ENCODE measurements at places on chromosomes 5 and 9. TPM values are rescaled to one million over a fixed set of nuclear protein-coding genes. Genes with fewer than 3 reads are reported as not detected.

Gene NCS1
- 50.2 TPM for total RNA-seq

Gene LHFPL2
- 72.6 TPM for total RNA-seq

Gene PCDHB4
- 0.11 TPM for total RNA-seq

Gene LAMC3
- total RNA-seq: 2.1 TPM

Gene CETN3
- total RNA-seq: 24.5 TPM

Gene LCN15
- total RNA-seq: not detected

Gene MCIDAS
- total RNA-seq: 2.2 TPM

Gene SIMC1
- total RNA-seq: 13.2 TPM

Gene FAM151B
- 1.2 TPM for total RNA-seq

Gene FAM114A2
- total RNA-seq: 10.6 TPM

Gene SPINK6
- total RNA-seq: 0.49 TPM

Gene GEMIN5
- 23.6 TPM for total RNA-seq

Data from A549 treated with GW870086 at 1 μM for 4 hours (cell line).